ENCODE measurements at places on chromosomes 13 and 19.

DNA sequence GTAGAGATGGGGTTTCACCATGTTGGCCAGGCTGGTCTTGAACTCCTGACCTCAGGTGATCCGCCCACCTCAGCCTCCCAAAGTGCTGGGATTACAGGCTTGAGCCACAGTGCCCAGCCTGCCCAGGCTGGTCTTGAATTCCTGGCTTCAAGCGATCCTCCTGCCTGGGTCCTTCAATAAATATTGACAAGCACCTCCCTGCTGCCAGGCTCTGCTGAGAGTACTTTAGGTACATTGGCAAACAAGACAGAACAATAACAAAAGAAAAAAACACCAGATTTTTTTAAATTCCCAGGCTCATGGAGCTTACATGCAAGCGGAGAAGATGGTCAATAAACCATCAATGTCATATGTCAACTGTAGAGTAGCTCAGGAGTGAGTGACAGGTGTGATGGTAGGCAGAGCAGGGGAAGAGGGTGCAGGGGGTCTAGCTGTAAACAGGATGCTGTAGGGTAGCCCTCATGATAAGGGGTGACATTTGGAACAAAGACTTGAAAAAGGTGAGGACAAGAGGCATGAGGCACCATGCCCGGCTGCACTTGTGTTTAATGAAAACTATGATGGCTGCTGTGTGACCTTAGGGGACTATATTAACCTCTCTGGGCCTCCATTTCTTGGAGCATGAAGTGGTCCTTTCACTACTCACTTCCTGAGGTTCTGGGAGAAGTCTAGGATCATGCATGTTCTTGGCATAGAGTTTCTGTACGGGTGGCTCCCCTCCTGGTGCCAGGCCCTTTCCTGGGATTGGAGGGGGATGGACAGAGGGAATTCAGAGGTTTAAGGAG is 19.6 kb downstream of the SULT2B1 start:
- DNase-seq: no peak

DNA sequence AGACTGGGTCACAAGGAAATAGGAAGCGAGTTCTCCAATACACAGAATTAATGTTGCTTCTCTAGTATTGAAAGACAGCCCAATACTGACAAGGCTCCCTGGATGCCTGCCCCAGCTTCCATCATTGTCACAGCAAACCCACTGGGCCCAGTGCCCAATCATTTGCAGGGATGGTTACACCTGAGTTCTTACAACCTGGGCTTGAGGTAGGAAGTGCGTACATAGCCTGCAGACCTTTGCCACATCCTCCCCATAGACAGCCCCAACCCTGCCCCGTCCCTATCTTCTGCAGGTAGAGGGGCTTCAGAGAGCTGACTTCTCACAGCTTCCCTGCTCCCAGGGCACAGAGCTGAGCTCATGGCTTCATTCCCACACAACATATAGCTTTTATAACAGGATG is 108.1 kb upstream of the UBL3 start:
- DNase-seq: no peak

GRCh38 chr13:111551204-111551820 is 230.9 kb downstream of the TEX29 start:
- DNase-seq: no peak

- DNase-seq: no peak
Observed at GRCh38 chr13:112231451-112232083, 144.6 kb upstream of the SPACA7 start.

DNA sequence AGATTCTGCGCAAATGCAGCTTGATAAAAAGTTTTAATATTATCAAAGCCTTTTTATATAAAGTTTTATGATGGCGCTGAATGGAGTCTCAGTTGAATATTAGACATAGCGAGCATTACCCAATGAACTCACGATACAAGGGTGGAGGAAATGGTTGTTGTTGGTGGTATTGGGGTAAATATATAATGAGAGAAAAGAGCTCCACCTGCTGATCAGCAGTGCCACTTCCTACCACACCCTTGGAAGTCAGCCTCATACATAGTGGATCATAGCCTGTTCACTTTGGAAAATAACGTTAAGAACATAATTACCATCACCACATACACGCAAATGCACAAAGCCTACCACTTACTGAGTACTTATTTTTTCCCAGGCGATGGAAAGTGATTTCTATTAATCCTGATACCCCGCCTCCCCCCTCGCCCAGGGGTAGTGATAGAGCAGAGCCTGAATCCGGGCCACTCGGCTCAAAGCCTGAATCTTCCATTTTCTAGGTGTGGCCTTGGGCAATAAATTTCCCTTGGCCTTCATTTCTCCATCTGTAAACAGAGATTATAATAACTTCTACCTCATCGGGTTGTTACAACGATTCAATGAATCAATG is 358.3 kb downstream of the KLF5 start:
- no peak for DNase-seq

GRCh38 chr13:21973437-21974125 is 302.7 kb downstream of the FGF9 start:
- DNase-seq: no peak

GRCh38 chr19:7978179-7978825 is 27.1 kb downstream of the ELAVL1 start:
- no peak for DNase-seq
